ENCODE measurements at places on chromosomes 16 and 17.

GRCh38 chr17:42233156-42233555 lies 38.9 kb upstream of the GHDC start:
- DNase-seq = no peak

DNA sequence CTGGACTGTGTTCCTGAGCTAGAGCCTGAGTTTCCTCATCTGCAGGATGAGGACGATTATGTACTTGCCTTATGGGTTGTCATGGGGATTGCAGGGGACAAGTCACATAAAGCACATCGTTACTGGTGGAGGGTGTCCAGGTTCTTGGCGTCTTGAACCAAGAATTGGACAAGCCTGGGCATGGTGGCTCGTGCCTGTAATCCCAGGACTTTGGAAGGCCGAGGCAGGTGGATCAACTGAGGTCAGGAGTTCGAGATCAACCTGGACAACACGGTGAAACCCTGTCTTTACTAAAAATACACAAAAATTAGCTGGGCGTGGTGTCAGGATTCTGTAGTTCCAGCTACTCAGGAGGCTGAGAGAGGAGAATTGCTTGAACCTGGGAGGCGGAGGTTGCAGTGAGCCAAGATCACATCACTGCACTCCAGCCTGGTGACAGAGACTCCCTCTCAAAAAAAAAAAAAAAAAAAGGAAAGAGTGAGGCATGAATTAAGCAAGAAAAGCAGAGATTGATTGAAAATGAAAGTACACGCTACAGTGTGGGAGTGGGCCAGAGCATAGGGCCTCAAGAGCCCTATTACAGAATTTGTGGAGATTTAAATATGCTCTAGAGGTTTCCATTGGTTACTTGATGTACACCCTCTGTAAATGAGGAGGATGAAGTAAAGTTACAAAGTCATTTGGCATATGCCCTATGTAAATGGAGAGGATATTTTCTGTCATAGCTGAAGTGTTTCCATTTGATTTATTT lies 30.7 kb downstream of the ADGRG5 start:
- no peak for DNase-seq

- no peak for DNase-seq
These were observed 651 bp downstream of the SHMT1 start for GRCh38 chr17:18362698-18363100.

DNA sequence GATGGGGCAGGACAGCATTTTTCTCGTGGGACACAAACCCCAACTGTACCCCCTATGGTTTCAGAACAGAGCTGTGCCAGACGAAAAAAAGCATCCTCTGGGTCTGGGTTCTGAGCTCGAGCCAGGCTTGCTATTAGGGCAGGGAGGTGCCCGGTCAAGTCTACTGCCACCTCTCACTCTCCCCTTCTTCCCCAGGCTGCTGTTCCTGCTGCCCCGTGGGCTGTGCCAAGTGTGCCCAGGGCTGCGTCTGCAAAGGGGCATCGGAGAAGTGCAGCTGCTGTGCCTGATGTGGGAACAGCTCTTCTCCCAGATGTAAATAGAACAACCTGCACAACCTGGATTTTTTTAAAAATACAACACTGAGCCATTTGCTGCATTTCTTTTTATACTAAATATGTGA lies 1.1 kb downstream of the MT1E start:
- no peak for DNase-seq

DNA sequence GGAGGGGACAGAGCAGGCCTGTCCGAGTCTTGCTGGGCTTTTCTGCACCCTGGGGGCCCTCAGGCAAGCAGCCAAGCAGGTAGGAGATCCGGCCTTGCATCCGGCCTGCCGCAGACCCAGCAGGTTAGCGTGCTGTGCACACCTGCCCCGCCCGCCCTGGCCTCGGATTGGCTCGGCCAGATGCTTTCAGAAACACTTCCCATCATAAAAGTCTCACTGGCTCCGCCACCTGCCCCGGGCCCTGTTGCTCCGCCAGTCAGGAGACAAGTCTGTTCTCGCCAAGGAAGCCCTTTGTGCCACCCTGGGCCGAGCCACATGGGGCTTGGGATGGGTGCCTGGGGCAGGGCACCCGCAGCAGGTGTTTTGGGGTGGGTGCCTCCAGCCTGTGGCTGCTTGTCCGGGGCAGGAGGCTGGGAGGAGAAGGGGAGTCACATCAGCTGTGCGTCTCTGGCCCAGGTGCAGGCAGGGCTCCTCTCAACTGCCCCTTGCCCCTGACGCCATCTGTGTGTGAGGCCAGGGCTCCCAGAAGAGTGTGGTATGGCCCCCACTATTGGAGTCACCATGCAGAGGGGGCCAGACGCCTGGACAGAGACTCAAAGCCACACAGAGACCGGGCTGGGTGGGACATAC lies 228.2 kb upstream of the GSE1 start:
- no peak for DNase-seq

- DNase-seq = no peak
These were observed 19.6 kb upstream of the ATP2A3 start for GRCh38 chr17:3983606-3984484.

All from stimulated activated CD4-positive, alpha-beta T cell treated with anti-CD3 and anti-CD28 coated beads, TNF-alpha, amount 100 ng/mL, for 1 hour (primary cell).